ENCODE measurements at places on chromosomes 6 and 20.
A peak's percentile ranks its signal among the peaks of the same experiment; 100 is the strongest.

GRCh38 chr20:56875052-56875659 is 246.1 kb downstream of the TFAP2C start:
- peak; percentile 95 for DNase-seq

DNA sequence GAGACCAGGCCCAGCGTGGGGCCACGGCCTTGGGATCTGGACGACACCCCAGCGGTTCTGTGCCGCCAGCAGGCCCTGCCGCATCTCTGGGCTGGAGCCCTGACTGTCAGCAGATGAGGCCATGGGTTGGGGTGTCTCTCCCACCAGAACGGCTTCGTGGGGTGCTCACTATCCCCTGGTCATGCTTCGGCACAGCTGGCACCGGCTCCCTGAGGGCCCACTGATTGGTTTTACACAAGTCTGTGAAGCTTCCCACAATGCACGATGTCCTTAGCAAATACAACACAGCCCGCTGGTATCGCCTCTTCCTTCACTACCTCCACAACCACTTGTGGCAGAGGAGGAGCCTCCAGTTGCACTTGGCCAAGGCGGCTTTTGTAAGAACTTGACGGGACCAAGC is 94.3 kb downstream of the THBS2 start:
- no peak for DNase-seq

DNA sequence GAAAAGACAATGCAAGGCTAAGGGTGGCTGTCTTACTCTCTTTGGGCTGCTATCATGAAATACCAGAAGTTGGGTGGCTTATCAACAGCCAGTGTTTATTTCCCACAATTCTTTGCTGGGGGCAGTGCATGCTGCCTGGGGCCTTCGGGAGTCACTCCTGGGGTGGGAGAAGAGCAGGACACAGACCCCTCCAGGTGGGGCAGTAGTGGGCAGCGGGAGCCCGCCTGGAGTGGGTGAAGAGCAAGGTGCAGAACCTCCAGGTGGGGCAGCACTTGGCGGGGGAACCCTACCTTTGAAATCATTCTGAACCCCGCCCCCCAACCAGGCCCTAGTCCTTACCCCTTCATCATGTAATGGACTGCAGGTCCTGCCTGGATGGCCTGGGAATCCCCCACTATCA is 69.6 kb upstream of the THBS2 start:
- no peak for DNase-seq

- no peak for DNase-seq
Measured at GRCh38 chr20:61938839-61939690, 126.6 kb downstream of the TAF4 start.

- no peak for DNase-seq
Measured at GRCh38 chr20:22526512-22527012, 57.8 kb downstream of the FOXA2 start.

GRCh38 chr20:6906871-6907270 is 139.4 kb downstream of the BMP2 start:
- no peak for DNase-seq

GRCh38 chr6:11179419-11180202 is 52.9 kb downstream of the NEDD9 start:
- DNase-seq: no peak

- peak; percentile 3 for DNase-seq
Measured at GRCh38 chr6:22401206-22401605, 104.4 kb upstream of the PRL start.

All from ELR (cell line).